ENCODE measurements at places on chromosomes 4 and X.

DNA sequence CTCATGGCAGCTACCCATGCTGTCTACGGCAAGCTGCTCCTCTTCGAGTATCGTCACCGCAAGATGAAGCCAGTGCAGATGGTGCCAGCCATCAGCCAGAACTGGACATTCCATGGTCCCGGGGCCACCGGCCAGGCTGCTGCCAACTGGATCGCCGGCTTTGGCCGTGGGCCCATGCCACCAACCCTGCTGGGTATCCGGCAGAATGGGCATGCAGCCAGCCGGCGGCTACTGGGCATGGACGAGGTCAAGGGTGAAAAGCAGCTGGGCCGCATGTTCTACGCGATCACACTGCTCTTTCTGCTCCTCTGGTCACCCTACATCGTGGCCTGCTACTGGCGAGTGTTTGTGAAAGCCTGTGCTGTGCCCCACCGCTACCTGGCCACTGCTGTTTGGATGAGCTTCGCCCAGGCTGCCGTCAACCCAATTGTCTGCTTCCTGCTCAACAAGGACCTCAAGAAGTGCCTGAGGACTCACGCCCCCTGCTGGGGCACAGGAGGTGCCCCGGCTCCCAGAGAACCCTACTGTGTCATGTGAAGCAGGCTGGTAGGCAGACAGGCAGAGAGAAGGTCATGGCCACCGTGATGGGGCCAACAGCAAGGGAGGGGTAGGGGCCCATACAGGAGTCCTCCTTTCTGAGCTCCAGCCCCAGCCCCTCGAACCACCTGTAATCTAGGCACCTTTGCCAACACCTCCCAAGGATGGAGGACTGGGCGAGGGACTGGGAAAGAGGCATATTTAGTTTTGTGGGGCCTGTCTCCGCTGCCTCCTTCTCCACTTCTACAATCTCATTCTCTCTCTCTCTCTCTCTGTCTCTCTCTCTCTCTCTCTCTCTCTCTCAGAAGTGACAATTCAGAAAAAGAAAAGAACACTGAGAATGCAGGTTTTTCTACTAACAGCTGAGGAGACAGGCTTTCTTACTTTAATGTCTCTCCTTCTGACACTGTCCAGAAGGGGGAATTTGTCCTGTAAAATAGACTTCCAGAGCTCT is 4.7 kb upstream of the TSPYL2 start:
- DNase-seq: no peak

- DNase-seq: no peak
Measured at GRCh38 chrX:42567268-42567667, 210.7 kb downstream of the PPP1R2C start.

- DNase-seq: no peak
Measured at GRCh38 chr4:7629501-7630254, 194.9 kb upstream of the PSAPL1 start.

DNA sequence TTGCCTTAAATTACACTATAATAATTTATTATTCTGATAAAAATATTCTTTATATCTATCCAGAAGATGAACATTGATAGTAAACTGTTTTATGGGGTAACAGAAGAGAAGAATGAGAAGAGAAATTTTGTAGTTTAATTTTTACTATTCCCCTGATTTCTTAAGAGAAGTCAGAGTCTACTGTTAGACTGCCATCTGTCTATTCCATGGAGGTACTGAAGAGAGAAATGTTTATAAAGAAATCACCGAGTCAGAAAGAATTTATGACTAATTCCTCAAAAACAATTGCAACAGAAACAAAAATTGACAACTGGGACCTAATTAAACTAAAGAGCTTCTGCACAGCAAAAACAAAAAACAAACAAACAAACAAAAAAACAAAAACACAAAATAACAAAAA is 149.9 kb downstream of the FGF16 start:
- DNase-seq: peak; percentile 20

DNA sequence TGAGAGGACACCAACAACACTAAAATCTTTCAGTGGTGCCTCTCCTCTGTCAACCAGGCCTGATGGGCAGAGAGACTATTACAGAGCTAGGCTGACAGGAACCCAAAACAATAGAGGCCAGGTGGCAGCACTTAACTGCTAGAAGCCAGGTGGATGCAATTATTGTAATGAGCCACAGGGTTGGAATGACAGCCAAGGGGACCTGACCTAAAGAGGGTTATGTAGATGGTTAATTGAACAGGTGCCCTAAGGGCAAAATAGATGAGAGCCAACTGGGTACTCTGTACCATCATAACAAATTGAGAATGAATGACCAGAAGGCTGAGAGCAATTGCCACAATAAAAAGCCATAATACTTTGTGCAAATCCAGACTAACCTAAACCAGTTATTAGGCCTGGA is 24.7 kb upstream of the FRAS1 start:
- DNase-seq: no peak

- DNase-seq: no peak
Measured at GRCh38 chr4:144701683-144702233, 55.8 kb downstream of the HHIP start.

- DNase-seq: peak; percentile 44
Measured at GRCh38 chrX:141278306-141278705, 36.0 kb upstream of the SPANXC start.

- DNase-seq: no peak
Measured at GRCh38 chrX:118904664-118905063, 69.8 kb upstream of the LONRF3 start.

DNA sequence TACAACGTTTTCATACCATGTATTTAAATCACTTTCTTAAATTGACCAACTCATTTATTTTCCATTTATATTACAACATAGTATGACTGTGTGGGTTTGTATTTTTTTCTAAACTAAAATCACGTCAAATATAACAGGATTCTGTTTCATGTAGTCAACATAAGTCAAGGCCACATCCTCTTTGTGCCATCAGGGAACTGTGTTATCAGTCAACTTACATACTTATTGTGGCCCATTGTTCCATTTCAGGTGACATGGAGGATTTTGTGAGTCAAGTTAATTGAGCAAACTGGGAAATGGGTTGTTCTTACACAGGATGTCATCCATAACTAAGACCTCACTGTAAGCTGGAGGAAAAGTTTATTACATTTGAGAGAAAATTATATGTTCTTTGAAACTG is 35.9 kb downstream of the STK26 start:
- no peak for DNase-seq

All from hematopoietic multipotent progenitor cell treated with erythropoietin and hydrocortisone succinate and interleukin-3 and kit ligand, for 6 days (in vitro differentiated cells).